ENCODE measurements at places on chromosomes 13 and 19. TPM values are rescaled to one million over a fixed set of nuclear protein-coding genes. Genes with fewer than 3 reads are reported as not detected.

The SULT2B1 gene
- 0.16 TPM for total RNA-seq

The ZNF225 gene
- total RNA-seq, result 3.8 TPM

The TMPRSS9 gene
- not detected for total RNA-seq

The NDUFA3 gene
- 143 TPM for total RNA-seq

The IZUMO2 gene
- not detected for total RNA-seq

Data from GM12878 (cell line).